CD4-positive, alpha-beta T cell treated with Interleukin-15 for 4 hours (primary cell): ENCODE measurements at places on chromosomes 13 and 19.
A peak's percentile ranks its signal among the peaks of the same experiment; 100 is the strongest.

- DNase-seq, result no peak
These were observed 1674.2 kb downstream of the PCDH9 start for GRCh38 chr13:65555962-65556361.

DNA sequence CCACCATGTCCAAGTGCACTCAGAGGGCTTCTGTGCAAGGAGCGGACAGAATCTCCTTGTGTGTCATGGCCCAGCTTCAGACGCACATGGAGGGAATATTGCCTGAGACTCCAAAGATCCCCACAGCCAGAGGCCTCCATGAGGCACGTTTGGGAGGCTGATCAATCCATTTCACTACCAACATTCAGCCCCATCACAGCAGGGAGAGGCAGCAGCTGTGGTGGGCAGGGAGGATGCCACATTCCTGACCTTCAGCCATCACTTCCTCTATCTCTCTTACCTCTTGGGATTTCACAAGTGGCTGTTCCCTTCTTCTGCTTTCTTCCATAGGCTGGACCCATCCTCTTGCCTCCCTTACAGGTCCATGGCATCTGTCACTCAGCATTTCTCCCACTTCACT, 82.4 kb upstream of the MBNL2 start:
- DNase-seq, result no peak

DNA sequence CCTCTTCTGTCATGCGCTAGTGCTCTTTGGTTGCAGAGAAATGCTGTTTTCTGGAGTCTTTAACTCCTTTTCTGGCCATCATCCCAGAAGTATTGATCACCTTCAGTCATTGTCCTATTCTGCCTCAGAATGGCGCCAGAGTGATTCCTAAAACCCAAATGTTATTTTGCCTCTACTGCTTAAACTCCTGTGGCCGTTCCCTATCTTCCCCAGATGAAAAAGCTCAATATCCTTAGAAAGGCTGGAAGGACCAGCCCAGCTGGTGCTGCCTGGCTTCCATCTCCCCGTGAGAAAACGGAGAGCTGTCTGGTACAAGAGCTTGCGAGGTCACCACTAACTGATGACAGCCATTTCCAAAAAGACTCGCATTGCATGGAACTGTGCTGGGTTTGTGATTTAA, 179.1 kb downstream of the RBM26 start:
- no peak for DNase-seq

DNA sequence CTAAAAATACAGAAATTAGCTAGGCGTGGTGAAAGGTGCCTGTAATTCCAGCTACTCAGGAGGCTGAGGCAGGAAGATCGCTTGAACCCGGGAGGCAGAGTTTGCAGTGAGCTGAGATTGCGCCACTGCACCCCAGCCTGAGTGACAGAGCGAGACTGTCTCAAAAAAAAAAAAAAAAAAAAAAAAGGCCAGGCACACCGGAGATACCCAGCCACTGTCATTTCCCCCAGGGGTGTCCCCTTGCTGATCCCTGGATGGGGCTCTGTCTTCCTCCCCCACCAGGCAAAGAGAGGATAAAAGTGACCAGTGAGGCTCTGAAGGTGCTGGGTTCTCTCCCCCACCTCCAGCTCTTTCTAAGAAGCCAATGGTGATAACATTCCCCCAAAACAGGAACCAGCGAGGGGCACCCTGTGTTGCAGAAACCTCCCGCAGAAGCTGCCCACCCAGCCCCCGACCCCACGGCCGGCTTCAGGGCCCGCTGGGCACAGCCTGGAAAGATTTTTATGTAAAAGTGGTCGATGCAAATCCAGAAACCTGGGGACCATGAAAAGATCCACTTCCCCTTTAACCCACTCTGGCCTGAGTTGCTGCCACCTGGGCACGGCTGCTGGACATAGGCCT, 61.4 kb upstream of the KLF2 start:
- DNase-seq, result no peak

DNA sequence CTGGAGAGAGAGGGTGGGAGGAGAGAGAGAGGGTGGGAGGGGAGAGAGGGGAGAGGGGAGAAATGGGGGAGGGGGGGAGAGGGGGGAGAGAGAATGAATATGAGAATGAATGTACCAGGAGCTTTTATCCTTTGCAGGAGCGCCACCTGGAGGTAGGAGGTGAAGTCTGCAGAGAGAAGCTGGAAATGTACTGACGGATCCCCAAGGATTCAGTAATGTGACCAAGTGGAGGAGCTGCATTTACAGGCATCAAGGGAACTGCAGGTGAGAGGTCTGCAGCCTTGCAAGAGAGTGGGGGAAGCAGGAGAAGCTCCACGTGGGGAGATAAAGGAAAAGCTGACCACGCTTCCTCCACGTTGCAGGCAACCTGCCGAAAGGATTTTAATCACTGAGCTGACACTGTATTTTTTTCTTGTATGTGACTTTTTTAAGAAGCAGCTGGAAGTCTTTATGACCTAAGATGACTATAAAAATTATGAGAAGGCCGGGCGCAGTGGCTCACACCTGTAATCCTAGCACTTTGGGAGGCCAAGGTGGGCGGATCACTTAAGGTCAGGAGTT, 33.7 kb downstream of the VSTM1 start:
- DNase-seq, result peak; percentile 52

GRCh38 chr13:75458696-75459422, 23.1 kb downstream of the TBC1D4 start:
- DNase-seq, result no peak

- no peak for DNase-seq
These were observed 1039.5 kb upstream of the SLC10A2 start for GRCh38 chr13:104105418-104106355.

- no peak for DNase-seq
These were observed 588.3 kb upstream of the SGCG start for GRCh38 chr13:22592515-22592914.

- DNase-seq, result no peak
These were observed 49.4 kb downstream of the LYL1 start for GRCh38 chr19:13053238-13053637.

DNA sequence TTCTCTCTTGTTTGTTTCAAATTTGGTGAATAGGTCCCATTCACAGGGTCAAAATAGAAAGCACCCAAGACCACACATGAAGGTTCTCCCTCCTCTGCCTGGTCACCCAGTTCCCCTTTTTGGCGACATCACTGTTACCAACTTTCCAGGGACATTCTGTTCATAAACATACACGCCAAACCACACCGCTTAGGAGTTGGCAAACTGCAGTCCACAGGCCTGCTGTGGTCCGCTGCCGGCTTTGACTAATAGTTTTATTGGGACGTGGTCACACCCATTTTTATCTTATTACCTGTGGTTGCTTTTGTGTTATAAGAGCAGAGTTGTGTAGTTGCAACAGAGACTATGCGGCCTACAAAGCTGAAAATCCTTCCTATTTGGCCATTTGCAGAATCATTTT, 24.2 kb downstream of the UHRF1 start:
- no peak for DNase-seq

- no peak for DNase-seq
These were observed at the start of gene TEAD2 for GRCh38 chr19:49362048-49362928. TEAD2 (minus strand) TSS chr19:49362416; CDS start chr19:49360075, 2,341 bp downstream.

- no peak for DNase-seq
These were observed 148.1 kb downstream of the VWA8 start for GRCh38 chr13:41812851-41813250.

DNA sequence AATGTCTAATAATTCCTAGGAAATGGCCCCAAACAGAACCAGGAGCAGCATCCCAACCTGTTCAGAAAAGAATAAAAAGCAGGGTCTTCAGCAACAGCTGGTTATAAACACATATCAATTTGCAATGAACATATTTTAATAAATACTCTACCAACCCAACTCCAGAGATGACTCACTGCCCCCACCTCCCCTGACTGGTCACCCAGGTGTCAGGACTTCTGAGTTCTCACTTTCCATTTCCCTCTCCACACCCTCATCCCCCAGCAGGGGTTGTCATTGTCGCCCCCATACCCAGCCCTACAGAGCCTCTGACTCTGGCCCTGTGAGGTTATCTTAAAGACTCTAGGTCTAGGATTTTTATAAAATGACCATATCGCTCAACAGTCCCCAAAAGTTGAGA, 6.9 kb downstream of the SERPINE3 start:
- no peak for DNase-seq

DNA sequence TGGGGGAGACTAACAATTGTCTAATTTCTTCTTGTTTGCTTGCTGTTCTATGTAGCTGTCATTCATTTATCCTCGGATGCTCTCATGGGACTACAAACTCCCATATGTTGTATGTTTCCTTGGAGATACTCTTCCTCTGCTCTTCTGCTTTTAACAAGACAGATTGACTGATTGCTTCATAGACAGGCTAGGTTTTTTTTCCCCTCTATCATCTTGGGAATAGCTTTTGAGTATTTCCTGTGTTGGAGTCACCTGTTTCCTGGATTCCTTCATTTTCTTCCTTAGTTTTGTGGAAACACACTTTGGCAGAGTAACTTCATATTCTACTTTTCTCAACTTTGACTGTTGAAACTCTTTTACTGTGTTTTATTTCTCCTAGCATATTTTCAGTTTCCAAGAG, 27.6 kb downstream of the EDNRB start:
- DNase-seq, result no peak

DNA sequence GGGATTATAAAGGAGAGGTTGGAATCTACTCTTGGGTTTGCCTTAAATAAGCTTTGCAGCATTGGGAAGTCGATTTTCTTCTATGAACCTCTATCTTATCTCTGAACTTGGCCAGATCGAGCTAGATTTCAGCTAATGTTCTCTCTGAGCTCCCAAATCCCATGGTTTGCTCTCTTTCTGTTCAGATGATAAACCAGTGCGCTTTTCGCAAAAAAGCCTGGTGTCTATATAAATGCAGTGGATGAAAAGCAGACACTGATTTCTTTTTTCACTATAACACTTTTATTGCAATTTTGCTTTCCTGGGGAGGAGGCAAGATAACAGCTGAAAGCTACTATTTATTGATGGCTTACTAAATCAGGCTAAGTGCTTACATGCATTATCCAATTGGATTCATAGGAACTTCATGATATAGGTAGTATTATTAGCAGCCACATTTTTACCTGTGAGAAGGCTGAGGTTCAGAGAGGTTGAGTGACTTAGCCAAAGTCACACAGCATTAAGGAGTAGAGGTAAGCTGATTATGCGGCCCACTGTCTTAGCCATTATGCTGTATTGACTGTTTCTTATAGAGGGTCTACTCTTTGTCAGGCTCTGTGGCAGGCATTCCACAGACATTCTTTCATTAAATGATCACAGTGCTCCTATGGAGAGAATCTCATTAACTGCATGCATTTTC, 58.9 kb downstream of the RFC3 start:
- no peak for DNase-seq

GRCh38 chr19:49496574-49497008, 357 bp downstream of the RPS11 start:
- no peak for DNase-seq

DNA sequence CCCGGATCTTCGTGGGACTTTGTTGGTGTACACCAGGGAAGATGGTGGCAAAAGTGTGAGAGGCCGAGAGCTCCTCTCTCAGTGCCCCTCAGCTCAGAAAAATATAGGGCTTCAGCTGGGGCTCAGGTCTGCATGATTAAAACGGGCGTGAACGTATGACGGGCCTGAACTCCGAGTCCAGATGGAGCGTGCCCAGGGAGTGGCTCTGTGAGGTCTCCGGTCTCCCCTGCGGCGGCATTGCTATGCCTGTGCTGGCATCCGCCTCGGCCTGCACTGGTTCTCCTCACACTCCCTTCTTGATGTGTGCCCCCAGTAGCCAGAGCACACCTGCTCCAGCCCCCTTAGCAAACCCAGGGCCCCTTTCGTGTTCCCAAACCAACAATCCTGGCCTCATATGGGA, 82.0 kb downstream of the TEX29 start:
- no peak for DNase-seq

DNA sequence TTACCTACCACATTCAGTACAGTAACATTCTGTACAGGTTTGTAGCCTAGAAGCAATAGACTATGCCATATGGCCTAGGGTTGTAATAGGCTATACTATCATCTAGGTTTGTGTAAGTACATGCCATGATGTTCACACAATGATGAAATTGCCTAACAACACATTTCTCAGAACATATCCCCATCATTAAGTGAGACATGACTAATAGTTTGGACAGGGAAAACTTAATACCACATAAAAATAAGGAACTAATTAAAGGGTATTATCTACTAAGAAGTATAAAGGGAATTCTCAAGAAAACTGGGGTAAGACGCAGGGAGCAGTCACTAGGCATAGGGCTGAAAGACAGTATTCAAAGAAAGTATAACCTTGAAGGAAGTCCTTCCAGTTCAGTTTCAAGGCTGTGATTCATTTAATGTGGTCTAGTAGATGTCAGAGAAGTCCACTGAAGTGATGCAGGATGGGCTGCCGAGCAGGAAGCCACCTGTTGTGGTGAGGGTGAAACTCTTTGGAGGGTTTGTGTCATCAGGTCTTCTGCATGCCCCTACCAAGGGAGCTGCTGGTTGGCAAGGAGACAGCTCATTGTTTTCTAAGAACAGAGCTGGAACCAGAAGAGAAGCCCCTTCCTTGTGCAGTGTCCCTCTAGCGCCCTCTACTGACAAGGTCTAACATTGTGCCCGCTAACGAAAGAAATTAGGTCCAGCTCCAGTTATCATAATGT, 122.9 kb downstream of the OLFM4 start:
- no peak for DNase-seq

GRCh38 chr19:49104229-49104864, 9.8 kb upstream of the LIN7B start:
- no peak for DNase-seq

- DNase-seq, result no peak
These were observed 3.5 kb downstream of the MYO9B start for GRCh38 chr19:17078920-17079709.

DNA sequence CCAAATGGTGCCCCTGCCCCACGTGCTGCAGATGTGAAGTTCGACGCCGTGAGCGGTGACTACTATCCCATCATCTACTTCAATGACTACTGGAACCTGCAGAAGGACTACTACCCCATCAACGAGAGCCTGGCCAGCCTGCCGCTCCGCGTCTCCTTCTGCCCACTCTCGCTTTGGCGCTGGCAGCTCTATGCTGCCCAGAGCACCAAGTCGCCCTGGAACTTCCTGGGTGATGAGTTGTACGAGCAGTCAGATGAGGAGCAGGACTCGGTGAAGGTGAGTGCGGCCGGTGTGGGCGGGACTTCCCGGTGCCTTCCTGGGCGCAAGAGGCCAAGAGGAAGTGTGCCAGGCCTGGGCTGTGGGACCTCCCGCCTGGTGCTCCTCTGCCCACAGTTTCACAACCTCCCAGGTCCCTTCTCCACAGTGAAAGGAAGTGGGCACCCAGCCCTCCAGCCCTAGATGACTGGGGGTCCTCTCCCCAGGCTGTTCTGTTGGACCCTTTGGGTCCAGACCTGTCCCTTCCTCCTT, 14.1 kb upstream of the RELB start:
- DNase-seq, result no peak

DNA sequence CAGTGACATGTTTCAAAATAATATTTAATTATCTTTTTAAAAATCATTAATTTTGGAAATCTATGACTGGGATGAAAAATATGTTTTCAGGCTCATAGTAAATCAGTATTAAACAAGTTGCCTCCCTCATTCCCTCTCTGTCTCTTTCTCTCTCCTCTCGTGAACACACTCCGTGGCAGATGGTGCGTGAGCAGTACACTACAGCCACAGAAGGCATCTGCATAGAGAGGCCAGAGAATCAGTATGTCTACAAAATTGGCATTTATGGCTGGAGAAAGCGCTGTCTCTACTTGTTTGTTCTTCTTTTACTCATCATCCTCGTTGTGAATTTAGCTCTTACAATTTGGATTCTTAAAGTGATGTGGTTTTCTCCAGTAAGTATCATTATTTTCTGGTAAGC, 22.7 kb downstream of the SGCG start:
- no peak for DNase-seq

GRCh38 chr19:9407827-9408226, 27.5 kb downstream of the ZNF266 start:
- no peak for DNase-seq

- DNase-seq, result no peak
These were observed 186.2 kb upstream of the PCDH9 start for GRCh38 chr13:67416047-67416925.

GRCh38 chr13:111927181-111927540, 139.8 kb upstream of the SOX1 start:
- no peak for DNase-seq
